ENCODE measurements at places on chromosomes 12 and 14. TPM values are rescaled to one million over a fixed set of nuclear protein-coding genes. Genes with fewer than 3 reads are reported as not detected.

Gene MFAP5
- 42.0 TPM for total RNA-seq

Gene CCDC38
- 0.73 TPM for total RNA-seq

Gene CAPS2
- total RNA-seq, result 13.8 TPM

GRCh38 chr12:90042920-90043641 lies 334.4 kb upstream of the ATP2B1 start:
- no peak for DNase-seq

DNA sequence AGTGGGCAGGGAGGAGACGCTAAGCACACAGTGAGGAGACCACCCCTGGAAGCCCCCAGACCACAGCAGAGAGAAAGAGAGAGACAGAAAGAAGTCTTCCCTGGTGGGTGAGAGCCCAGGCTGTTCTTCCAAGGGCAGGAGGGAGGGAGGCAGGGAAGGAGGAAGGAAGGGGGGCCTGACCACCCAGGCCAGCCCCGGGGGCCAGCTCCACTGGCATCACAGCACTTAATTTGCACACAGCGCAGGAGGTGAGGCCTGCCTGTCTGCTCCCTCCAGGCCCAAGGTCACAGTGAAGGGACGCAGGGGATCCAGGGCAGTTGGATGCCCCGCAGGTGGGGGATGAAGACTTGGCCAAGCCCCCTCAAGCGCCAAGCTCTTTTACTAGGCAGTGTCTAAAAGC lies 141.9 kb upstream of the C14orf180 start:
- no peak for DNase-seq

- no peak for DNase-seq
Measured at GRCh38 chr12:59699421-59700152, 103.8 kb downstream of the SLC16A7 start.

- no peak for DNase-seq
Measured at GRCh38 chr12:23169012-23169695, 544.2 kb downstream of the ETNK1 start.

GRCh38 chr12:21613931-21614330 lies 9.3 kb upstream of the GYS2 start:
- DNase-seq, result no peak

DNA sequence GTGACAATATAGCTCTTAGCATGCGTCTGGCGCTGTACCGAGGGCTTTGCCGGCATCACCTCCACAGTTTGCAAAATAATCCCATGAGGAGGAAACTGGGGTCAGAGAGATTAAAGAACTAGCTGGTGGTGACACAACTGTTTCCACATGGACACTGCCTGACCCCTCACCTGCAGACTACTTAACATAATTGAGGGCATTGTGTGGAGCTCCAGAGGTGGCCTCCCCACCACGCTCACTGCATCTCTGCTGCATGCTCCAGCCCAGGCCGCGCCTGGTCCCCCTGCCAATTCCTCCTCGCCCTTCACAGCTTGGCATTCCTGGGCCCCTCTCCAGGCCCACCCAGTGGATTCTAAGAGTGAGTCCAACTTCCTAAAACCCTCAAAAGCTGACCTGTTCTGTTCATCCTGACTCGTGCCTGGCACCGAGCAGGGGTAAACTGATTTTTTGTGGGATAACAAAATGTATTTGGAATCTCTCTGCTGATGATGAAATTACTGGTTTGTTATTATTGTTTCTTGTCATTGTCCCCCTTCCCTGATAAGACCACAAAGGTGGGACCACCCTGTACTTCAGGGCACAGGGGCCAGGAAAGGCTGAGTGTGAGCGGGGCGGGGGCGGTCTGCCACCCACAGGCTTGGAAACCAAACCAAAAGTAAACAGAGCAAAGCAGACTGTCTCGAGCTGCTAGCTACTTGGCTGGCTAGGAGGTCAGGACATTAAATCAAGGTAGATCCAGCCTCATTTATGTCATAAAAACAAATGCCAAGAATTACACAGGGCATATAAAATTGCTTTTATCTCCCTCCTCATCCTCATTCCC lies 40.6 kb downstream of the CHGA start:
- no peak for DNase-seq

DNA sequence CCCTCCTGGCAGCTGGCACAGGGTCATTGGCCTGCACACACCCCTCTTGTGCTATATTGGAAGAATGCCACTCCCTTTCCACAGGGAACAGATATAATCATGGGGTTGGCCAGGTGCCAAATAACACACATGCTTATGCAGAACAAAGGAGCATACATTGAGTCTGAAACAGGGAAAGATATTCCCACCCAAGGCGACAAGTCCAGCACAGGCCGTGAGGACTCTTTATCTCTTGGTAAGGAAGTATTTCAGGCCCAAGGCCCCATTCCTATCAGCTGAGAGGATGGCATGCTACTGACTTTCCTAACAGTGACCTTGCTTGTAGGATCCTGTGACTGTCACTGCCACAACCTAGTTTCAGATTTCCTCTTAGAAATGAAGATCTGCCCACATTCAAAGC lies 59.0 kb upstream of the STXBP6 start:
- no peak for DNase-seq

GRCh38 chr14:82755923-82756322 lies 1222.3 kb upstream of the SEL1L start:
- no peak for DNase-seq

GRCh38 chr14:89807151-89807550 lies 147.4 kb downstream of the EFCAB11 start:
- no peak for DNase-seq

- DNase-seq, result no peak
Measured at GRCh38 chr12:68180792-68181744, 21.5 kb upstream of the IFNG start.

Data from breast epithelium (tissue), 4 donors.